ENCODE measurements at places on chromosomes 2 and 18.
A peak's percentile ranks its signal among the peaks of the same experiment; 100 is the strongest.

DNA sequence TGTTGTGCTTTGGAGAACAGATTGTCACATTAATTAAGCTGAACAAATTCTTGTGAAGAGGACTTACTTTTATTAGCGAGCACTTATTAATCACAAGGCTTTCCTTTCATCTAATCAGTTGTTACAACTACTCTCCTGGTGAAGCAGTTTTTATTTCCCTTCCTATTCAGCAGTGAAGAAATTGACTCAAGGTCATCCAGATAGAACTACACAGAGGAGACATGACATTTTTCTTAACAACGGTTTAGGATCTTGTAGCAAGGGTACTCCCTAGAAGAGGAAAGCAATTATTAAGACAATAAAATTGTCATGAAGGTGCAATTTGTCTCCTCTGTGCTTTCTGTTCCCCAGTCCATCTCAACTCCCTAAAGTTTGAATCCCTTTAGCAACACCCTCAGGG, 61.3 kb downstream of the POLE4 start:
- no peak for DNase-seq

- DNase-seq, result peak; percentile 30
Measured at GRCh38 chr18:33578518-33579348, 714 bp downstream of the ASXL3 start.

- DNase-seq, result no peak
Measured at GRCh38 chr2:42232024-42232423, 62.9 kb downstream of the EML4 start.

DNA sequence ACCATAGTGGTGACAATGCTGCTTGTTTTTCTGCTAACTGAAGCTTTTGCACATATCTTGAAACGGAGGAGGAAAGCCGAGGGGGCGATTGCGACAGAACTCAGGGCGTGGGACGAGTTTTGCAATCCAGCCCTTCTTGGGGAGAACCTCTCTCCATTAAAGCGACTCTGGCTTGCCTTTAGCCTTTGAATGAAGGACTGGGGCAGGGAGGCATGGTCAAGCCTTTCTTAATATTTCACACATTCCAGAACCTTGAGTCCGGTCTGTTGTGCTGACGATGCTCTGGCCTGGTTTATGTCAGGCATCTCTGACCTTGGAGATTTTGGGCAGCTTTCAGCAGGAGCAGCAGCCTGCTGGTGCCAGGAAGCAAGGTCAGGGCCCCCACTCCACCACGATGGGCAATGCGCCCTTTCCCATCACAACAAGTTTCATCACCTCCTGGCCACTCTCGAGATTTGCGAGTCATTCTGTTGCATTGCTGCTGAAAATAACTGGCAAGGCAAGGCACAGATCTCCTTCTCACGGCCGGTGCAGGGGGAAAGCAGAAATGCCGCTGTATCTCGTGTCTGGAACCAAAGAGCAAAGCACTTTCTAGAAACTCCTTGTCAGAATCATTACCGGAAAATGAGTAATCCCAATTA, 10.8 kb downstream of the EMILIN2 start:
- DNase-seq, result no peak

GRCh38 chr2:43251171-43251731, 24.8 kb upstream of the ZFP36L2 start:
- no peak for DNase-seq

- DNase-seq, result no peak
Measured at GRCh38 chr2:236954641-236955040, 131.0 kb upstream of the COPS8 start.

DNA sequence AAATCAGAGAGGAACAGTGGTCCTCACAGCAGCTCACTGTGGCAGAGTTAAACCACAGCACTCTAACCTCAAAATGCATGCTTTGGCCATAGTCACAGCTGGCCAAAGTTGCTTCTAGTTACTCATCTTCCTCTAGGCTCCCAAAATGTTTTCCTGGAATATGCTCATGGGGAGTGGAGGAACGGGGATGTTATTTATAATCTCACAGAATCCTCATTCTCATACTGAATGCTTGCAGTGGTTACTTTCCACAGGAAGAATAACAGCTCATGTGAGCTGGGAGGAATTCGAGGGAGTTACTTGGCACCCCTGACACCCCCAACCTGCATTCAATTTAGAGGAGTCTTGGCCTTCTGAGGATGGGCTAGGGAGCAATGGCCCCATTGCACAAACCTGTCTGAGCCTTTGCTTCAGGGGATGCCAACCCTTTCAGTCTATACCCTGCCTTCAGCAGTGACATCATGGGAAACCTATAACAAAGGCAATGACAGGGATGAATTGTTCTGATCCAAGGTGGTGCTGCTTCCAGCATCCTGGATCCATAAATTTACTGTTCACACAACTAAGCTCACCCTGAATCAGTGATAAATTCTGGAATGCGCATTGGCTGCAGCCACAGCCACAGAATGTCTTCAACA, 22.4 kb upstream of the CCBE1 start:
- no peak for DNase-seq

GRCh38 chr2:38322224-38322914, 54.7 kb downstream of the ATL2 start:
- DNase-seq, result no peak

DNA sequence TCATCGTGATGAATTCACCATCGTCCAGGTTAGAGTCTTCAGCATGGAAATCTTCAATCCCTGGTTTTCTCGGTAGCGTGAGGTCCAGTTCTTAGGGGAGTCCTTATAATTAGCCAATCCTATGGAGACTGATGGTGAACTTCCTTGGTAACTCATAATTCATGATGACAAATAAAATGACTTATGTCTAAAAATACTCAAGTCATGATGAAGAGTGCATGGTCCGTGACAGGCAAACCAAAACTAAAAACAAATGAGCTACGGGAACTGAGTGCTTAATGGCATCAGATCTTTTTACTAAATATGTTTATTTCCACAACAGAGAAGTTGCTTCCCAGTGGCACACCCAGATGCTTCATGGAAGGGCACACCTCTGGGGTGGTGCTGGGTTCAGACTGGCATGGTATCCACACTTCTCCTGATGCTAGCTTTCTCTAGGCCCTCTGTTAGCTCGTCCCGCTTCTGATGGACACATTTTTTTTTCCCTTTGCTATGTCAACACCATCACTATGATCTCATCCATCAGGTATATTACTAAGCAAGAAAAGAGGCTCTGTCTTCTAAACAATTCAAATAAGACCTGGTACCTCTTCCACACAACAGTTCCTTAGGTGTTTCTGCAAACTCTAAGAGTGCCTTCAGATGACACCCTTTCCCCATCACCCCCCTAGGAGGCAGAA, 92.8 kb upstream of the NEDD4L start:
- no peak for DNase-seq

DNA sequence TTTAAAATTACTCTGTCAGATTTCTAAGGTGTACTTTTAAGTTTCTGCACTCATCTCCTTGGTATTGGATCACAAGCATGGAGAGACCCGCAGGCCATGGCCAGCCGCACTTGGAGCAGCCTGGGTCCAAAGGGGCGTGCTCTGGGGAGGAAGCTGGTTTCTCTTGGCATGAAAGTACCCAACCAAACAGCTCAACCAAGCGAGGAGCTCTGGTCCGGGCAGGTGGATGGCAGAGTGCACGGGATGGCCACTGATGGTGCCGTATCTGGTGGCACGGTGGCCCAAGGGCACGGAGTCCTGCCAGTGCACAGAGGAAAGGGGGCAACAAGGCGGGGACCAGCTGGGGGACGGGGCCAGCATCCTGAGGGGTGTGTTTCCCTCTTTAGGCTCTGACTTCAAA, 32.2 kb upstream of the MCFD2 start:
- DNase-seq, result no peak

- no peak for DNase-seq
Measured at GRCh38 chr18:59957957-59958356, 58.2 kb downstream of the PMAIP1 start.

DNA sequence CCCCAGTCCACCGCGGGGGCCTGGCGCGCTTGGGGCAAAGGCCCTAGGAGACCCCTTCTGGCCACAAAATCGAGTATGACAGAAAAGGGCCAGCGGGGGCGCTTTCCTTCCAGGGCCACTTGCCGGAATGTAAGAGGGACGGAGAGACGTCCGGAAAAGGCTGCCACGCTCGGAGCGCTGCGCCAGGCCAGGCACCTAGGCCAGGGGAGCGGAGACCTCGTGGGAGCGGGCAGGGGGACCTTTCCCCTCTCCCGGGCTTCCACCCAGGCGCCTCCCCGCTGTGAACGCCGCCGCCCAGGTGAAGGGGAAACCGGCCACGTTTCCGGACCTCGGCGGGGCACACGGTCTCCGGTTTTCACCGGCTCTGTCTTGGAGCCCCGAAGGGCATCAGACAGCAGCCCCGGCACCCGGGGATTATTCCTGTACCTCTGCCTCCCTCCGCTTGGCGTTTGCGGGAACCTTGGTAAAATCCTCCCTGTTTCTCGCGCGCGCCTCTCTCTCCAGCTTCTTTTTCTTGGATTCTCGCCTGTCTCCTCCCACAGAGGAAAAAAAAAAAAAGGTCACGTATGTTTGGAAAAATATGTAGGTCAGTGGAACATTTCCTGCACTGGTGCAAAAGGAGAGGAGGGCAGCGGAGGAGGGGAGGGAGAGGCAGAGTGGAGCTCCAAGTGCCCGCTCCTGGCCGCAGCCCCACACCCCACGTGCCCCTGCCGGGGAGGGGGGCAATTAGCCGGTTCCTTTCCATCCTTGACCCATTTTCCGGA, 1.2 kb upstream of the NPAS2 start:
- DNase-seq, result peak; percentile 71

DNA sequence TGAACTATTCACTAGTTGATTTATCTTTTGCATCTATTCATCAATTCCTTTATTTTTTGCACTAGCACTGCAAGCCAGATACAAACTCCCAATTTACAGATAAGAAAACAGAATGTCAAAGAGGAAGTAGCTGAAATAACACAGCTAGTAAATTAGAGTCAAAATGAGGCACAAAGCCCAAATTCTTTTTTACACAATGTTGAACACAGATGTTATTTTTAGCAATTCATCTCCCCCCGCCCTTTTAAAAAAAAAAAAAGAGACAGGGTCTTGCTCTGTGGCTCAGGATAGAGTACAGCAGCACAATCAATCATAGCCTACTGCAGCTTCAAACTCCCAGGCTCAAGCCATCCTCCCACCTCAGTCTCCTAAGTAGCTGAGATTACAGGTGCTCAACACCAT, 127.8 kb downstream of the CCBE1 start:
- no peak for DNase-seq

DNA sequence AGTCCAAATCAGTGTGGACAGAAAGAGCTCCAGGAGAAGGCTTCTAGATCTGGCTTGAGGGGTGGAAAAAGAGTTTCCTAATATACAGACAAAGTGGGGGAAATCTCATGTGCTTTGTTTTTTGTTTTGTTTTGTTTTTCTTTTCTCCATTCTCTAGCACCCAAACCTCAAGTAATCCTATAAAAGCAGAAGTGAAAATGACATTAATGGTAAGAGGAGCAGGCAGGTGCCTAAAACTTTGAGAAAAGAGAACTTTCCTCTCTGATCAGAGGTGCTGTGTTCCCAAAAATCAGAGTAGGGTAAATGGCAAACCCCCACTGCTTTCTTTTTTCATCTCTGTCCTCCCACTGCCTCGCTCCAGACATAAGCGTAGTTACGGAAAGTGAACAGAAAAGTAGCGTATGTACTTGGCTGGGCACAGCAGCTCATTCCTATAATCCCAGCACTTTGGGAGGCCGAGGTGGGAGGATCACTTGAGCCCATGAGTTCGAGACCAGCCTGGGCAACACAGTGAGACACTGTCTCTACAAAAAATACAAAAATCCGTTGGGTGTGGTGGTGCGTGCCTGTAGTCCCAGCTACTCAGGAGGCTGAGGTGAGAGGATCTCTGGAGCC, 77.8 kb downstream of the FAM161A start:
- no peak for DNase-seq

DNA sequence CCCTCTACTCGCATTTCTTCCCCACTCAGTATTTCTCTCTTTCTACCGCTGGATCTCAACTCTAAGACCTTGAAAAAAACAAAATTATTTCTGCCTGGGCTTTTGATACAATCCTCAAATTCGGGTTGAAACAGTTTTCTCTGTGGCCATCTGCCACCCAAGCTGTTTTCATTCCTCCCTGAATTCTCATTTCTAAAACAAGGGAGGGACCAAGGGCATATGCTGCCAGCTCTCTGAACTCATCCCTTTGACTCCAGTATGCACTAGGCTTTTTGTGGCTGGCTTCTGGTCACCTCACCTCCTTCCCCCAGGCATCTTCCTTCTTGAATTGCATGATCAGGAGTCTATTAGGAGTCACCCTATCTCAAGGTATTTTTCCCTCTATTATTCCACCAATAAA, 49.5 kb downstream of the CCDC148 start:
- no peak for DNase-seq

DNA sequence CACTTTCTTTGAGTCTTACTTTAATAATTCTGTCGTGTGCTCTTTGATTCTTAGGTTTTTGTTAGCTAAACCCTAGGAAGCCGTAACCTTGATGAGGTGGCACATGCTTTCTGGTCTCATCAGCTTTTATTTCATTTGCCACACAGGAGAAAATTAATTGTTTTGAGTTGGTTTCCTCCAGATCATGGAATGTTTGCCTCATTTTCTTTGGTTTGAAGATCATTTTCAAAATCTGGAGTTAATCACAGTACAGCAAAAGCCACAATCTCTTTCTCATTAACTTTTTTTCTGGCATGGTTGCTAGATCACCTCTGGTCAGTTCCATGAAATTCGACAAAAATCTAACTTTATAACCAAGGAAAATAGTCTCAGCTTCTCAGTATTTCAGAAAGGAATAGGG, 182.9 kb downstream of the MYO1B start:
- no peak for DNase-seq

DNA sequence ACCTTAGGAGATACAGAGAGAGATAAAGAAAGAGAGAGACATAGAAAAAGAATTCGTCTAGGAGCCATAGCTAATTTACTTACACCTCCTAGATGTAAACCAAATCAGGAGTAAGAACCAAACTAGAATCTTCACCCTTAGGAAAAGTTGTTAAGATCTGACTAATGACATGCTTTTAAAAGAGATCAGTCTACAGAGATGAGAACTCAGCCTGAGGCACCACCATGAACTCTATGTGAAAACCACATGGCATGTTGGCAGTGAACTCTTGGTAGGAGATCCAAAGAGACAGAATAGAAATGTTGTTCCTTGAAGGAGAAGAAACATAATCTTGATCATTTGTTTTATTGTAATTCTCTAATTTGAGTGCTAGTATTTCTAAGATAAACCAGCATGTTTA, 585.4 kb upstream of the ID2 start:
- no peak for DNase-seq

DNA sequence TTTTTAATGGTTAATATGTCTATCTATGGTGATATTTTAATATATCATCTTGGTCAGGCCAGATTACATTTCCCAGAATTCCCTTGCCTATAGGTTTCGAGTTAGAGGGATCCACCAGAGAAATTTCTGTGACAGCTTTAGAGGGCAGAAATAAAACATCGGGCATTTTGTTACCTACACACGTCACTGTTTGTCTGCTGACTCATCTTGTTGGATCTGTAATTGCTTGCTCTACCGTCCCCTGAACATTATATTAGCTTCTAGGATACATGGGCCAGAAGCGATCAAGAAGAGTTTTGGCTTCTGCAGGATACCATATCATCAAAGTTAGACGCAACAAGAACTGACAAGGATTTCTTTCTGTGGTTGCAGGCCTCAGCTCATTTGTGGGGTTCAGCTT, 795.8 kb upstream of the GCFC2 start:
- DNase-seq, result no peak

- DNase-seq, result peak; percentile 78
Measured at GRCh38 chr2:98634406-98635092, 26.2 kb downstream of the UNC50 start.

Measured in H9 (cell line).